CD4-positive, alpha-beta T cell treated with Interferon gamma for 1 hour (primary cell): ENCODE measurements at places on chromosomes 6 and 20.

- DNase-seq: no peak
Observed at GRCh38 chr6:88958842-88959241, 4.6 kb downstream of the RNGTT start.

DNA sequence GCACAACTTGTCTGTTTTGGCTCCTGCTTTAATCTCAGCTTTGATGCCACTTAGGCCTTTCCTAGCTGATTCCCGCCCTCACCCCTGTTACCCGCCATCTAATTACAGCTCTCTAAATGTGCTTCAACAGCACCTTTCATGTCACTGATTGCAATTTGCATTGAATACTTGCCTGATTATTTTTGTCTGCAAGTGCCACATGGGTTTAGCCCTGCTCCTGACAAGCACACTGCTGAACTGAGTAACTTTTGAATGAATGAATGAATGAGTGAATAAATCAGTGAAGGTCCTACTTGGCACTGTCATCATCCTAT is 591 bp upstream of the DCBLD1 start:
- no peak for DNase-seq

- DNase-seq: no peak
Observed at GRCh38 chr6:33828764-33829731, 25.2 kb upstream of the MLN start.

- DNase-seq: no peak
Observed at GRCh38 chr6:148738946-148739821, 7.6 kb upstream of the UST start.

- DNase-seq: no peak
Observed at GRCh38 chr6:34232901-34233300, 3.8 kb upstream of the HMGA1 start.

GRCh38 chr6:19837511-19838441 is 606 bp downstream of the ID4 start:
- DNase-seq: no peak

- no peak for DNase-seq
Observed at GRCh38 chr6:2938004-2938631, 33.2 kb downstream of the SERPINB6 start.

GRCh38 chr6:10613723-10614122 is 80.7 kb downstream of the C6orf52 start:
- no peak for DNase-seq

DNA sequence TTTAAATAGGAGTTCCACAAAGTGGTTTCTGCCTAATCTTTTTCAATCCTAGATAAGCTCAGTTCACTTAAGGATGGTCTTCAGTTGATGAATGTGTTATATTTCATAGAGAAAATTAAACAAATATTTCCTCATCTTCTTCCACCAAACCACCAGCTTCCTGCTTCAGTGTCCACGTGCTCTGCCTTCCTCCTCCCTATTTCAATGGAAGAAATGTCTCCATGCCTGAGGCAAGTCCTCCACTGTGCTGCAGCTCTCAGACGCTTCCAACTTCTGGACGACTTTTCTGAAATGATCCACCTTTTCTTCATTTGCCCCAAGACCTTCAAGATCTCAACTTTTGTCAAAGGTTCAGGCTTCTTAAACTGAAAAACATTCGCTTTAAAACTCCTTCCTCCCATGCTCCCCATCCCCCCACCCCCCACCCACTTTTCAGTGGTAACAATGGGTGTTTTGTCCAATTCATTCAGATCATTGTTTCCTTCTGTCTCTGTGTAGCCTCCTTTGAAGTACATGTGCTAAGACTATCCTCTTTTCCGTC is 25.3 kb upstream of the FABP7 start:
- no peak for DNase-seq

DNA sequence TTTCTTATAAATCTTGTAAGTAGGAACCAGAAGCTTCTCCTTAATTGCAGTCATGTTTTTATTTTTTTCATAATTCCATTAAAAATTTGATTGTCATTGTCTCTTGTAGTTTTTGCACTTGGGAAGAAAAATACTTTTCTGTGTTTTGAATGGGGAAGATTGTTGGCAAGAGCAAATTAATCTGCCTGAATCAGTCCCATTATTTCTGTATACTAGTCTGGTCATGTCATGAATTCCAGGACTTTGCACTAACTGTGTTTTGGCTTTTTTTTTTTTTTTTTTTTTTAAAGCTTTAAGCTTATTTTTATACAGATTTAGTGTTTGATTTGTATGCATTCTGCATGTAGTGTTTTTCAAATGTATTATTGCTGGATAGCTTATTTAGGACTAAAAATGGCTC is 47.6 kb downstream of the RALGAPB start:
- DNase-seq: no peak

DNA sequence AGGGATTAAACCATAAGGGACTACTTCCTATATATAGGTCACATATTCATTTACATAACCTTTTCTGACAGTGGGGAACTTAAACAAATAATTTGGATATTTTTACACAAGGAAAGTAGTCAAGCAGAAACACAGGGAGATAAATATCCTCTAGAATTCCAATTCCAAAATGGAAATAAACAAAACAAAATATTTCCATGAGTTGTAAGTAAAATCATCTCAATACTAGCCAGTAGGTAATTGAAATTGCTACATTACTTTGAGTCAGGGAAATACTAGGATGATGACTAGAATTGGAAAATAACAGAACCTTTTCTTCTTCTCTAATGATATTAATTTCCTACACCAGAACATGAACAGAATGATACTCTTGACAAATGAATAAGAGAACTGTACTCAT is 1308.1 kb upstream of the GJE1 start:
- no peak for DNase-seq

GRCh38 chr6:135464634-135465033 is 32.9 kb downstream of the AHI1 start:
- no peak for DNase-seq

DNA sequence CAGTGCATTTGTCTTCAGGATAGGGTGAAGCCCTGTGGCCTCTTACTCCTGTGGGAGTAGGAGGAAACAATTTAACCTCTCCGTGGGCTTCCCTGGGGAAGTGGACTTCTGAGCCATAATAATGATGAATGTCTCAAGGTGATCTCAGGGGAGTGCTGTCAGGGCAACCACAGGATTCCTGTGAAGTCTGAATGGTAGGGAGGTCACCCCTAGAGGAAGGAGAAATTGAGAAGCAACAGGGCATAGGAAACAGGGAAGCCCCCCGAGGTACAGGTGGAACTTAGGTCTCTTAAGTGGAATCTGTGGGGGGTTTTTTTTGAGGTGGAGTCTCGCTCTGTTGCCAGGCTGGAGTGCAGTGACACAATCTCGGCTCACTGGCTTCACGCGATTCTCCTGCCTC is 26.9 kb downstream of the STK35 start:
- DNase-seq: no peak

DNA sequence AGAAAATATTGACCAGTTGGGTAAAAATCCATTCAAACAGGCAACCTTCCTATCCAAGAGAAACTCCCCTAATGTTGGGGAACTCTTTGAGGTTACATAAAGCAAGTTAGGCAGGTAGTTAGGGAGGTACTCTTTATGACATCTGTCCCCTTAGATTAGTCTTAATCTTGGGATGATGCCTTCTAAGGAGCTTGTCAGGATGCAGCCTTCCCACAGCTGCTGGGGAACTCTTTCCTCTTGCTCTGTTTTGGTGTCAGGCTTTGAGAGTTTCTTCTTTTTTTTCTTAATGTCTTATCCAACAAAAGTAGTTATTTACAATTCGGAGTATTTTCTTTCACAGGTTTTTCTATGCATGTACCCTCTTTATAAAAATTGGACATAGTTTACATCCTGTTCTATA is 194.8 kb downstream of the CDKAL1 start:
- DNase-seq: no peak

- DNase-seq: no peak
Observed at GRCh38 chr20:23155141-23155590, 69.0 kb upstream of the CD93 start.

DNA sequence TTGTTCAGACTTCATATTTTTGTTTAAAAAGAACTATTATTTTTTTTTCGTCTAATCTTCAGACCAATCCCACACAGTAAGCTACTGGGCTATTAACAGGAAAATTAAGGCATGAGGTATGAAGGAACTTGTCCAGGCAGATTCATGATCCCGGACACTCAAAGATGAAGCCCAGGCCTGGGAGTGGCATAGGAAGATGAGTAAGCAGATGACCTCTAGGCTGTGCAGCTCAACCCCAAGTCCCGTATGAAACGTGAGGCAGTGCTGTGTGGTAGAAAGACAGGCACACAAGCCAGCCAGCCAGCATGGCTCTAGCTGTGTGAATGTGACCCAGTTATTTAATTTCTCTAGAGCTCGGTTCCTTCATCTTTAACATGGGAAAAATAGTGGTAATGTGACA is 231.9 kb downstream of the CLIC5 start:
- DNase-seq: no peak

GRCh38 chr20:50344232-50345071 is 153.8 kb downstream of the CEBPB start:
- DNase-seq: no peak

DNA sequence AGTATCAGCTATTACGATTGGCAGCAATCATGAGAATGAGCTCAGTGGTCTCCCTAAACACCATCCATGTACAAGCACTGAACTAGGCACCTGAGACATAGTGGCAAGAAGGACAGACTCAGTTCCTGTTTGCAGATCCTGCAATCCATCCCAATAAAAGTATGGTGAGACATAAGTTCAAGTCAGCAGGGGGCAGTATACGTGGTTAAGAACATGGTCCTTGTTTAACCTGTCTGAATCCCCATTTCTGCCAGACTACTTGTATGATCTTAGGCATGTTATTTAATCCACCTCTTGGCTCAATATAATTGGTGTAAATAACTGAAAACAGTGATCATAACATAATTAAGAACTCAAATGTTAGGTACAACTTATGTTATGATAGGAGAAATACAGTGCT is 33.2 kb upstream of the PNISR start:
- no peak for DNase-seq

DNA sequence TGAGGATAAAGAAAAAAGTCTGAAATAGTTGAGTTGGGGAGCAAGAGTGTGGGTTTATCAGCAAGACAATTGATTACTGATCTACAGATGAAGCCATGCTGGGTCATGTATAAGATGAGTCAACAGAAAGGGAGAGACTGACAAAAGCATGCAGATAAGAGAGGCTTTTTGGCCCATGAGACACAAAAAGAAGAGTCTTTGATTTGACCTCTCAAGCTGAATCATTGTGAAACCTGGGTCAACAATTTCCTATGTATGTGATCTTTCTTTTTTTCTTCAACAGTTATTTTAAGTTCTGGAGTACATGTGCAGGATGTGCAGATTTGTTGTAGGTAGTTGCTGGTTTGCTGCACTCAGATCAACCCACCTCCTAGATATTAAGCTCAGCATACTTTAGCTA is 15.9 kb downstream of the RIMS1 start:
- no peak for DNase-seq

DNA sequence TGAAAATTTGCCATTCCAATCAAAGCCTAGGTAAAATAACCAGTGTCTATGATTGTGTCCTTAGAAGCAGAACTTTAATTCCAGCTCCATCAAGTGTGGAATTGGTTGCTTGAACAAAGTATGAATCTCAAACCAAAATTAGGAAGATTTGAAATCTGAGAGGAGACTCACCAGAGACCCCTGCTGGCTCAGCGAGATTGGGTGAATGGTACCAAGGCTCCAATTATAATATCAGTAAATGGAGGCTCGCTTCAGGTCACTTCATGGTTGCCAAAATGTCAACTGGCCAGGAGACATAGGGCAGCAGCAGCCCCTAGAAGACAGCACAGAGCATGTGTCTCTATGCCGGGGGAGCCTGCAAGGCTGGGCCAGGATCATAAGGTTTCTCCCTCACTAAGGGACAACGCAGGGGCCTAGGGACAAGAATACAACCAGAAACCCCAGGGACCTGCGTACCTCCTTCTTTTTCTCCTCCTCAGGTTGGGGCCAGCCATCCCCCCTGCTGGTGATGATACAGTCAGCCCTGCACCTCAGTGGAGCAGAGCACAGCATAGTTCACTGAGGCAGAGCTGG is 14.0 kb downstream of the RBL1 start:
- DNase-seq: peak; percentile 17
